ENCODE measurements at places on chromosomes 6 and 20. TPM values are rescaled to one million over a fixed set of nuclear protein-coding genes. Genes with fewer than 3 reads are reported as not detected.
A peak's percentile ranks its signal among the peaks of the same experiment; 100 is the strongest.

The RPS21 gene
- total RNA-seq = 226 TPM

The IL17A gene
- not detected for total RNA-seq

The CCM2L gene
- 31.1 TPM for total RNA-seq

The COL19A1 gene
- not detected for total RNA-seq

The PHACTR1 gene
- 4.1 TPM for total RNA-seq

The ZNF217 gene
- total RNA-seq = 17.5 TPM

The ADGB gene
- not detected for total RNA-seq

The ID4 gene
- total RNA-seq = 0.85 TPM

The DNMT3B gene
- 2.9 TPM for total RNA-seq

The NNAT gene
- 0.23 TPM for total RNA-seq

The TMEM244 gene
- not detected for total RNA-seq

DNA sequence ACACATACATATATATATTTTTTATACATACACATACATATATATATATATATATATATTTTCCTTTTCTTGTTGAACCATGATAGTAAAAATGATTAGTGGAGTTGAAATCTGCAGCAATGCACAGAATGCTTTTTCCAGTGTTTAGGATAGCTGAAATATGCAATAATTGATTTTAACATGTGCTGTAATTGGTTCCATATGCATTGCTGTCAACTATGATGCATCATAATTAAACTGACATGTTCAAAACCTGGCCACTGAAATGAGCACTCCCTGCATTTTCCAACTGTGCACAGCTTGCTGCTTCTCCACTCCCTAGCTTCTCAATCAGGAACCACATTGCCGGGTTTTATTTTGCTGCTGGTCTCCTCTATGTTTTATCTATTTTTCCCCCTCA, 358.3 kb downstream of the PAX1 start:
- DNase-seq = no peak

GRCh38 chr6:147852772-147853171, 344.3 kb downstream of the SAMD5 start:
- DNase-seq = peak; percentile 1

- no peak for DNase-seq
Observed at GRCh38 chr6:28814032-28814976, 109.5 kb downstream of the TRIM27 start.

- DNase-seq = no peak
Observed at GRCh38 chr20:51422514-51423289, 119.8 kb downstream of the NFATC2 start.

GRCh38 chr6:141110481-141110880, 1022.2 kb upstream of the GJE1 start:
- peak; percentile 37 for DNase-seq

- no peak for DNase-seq
Observed at GRCh38 chr6:121450242-121450641, 14.8 kb downstream of the GJA1 start.

GRCh38 chr6:104031346-104031745, 828.4 kb downstream of the HACE1 start:
- DNase-seq = no peak

- no peak for DNase-seq
Observed at GRCh38 chr6:31535538-31536324, 6.1 kb downstream of the DDX39B start.

GRCh38 chr20:53827292-53828087, 233.9 kb upstream of the ZNF217 start:
- DNase-seq = no peak

GRCh38 chr6:42714098-42714761, 8.2 kb downstream of the PRPH2 start:
- peak; percentile 47 for DNase-seq

DNA sequence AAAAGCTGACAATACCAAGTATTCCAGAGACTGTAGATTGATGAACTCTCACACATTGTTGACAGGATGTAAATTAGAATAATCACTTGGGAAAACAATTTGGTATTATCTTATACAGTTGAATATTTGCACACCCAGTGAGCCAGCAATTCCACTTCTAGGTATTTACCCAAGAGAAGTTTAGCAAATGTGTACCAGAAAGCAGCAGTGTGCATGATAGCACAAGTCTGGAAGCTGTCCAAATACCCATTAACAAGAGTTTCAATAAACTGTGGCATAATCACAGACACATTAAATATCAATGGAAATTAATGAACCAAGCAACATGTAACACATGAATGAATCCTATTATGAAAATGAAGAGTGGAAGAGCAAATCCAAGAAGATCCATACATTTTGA, 233.6 kb downstream of the TPBG start:
- no peak for DNase-seq

- DNase-seq = peak; percentile 91
Observed at GRCh38 chr20:4108495-4109306, 93.3 kb upstream of the RNF24 start.

DNA sequence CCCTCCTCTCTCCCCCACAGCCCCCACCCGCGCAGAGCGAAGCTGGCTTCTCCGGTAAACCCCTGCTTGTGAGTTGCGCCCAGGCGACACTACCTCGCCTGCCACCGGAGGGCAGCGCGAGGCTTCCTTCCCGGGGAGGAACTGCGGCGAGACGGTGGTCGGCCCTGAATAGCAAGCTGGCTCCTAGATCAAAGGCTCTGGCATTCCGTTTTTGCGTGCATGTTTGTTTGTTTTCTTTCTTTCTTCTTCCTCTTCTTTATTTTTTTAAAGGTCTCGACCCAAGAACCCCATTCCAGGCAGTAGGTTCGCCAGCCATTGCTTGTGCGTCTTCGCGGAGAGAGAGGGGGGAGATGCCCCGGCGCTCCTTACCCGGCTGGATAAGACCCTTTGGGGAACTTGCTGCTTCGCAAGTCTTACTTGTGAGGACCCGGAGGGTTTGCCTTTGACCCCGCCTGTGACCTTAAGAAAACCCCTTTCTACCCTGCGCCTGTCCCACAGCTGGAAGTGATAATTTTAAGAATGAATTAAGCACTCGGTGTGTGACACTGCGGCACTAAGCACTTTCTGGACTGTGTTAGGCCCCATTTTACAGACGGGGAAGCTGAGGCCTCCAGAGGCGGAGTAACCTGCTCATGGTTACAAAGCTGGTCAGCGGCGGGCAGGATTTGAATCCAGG, 92.7 kb upstream of the SIRPA start:
- peak; percentile 84 for DNase-seq

DNA sequence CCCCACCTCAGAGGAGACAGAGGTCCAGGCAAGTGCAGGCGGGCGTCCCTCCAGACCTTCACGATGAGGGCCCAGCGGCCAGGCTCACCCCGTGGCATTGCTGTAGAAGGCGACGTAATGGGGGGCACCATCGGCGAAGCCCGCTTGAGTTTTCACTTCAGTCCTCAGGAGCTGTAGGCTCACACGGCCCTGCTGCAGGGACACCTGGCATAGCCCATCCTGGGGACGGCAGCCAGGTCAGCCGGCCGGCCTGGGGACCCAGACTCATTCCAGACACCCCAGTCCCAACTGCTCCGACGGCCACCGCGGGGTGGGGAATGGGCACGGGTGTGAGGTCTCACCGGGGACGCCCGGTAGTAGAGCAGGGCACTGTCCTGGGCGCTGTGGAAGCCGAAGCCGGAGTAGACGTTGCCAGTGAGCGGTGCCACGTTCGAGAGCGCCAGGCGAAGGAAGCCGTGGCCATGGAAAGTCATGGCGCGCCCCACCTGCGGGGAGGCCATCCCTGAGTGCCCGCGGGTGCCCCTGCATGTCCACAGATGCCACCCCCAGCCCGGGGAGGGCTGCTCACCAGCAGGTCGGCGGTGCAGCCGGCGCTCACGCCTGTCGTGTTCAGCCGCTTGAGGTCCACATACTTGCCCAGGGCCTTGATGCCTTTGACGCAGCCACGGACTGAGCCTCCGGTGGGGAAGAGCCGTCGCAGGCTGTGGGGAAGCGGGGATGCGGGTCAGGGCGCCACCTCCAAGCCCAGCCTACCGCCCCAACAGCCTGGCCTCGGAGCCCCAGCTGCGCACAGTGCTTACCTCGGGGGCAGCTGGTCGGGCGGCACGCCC, 9.2 kb downstream of the ADRM1 start:
- DNase-seq = no peak

GRCh38 chr6:51302431-51302830, 483.8 kb downstream of the TFAP2B start:
- DNase-seq = no peak

DNA sequence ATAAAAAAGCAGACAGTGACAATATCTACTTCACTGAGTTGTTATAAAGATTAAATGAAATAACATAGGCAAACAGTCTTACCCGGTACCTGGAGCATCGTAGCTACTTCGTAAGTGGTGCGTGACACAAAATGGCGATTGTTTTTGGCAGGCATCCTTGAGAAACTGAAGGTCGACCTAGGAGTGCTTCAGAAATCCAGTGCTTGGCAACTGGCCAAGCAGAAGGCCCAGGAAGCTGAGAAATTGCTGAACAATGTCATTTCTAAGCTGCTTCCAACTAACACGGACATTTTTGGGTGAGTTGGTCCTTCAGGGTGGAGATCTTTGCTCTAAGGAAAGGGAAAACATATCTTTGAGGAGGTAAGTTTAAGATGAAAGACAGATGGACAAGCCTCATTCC, 4.8 kb downstream of the BPIFA2 start:
- DNase-seq = no peak

DNA sequence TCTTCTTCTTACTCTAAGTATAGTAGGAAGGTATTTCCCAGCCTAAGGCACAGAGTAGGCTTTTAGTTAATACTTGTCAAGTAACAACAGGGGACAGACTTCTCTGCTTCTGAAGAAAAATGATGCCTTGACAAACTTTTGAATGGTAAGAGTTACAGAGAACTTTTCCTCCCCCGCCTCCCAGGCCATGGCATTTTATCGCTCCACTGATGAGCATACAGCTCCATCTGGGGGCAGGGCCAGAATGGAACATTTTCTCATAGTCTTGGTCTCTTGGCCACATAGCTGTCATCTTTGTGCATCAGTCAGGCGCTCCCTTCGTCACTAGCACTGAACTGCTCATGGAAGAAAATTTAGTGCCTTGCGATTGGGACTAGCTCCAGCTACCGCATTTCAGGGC, 1066.8 kb upstream of the CITED2 start:
- peak; percentile 71 for DNase-seq

- no peak for DNase-seq
Observed at GRCh38 chr6:42571611-42572342, 7.9 kb downstream of the UBR2 start.

- DNase-seq = no peak
Observed at GRCh38 chr6:118743746-118744145, 92.4 kb upstream of the CEP85L start.
